ENCODE measurements at places on chromosomes 3 and 15.

GRCh38 chr3:21944251-21944650 lies 193.2 kb upstream of the ZNF385D start:
- DNase-seq = no peak

GRCh38 chr3:112519424-112520001 lies 20.2 kb upstream of the BTLA start:
- DNase-seq = no peak

- no peak for DNase-seq
These were observed 106.0 kb upstream of the MRPL3 start for GRCh38 chr3:131608741-131609140.

- no peak for DNase-seq
These were observed 84.5 kb downstream of the VGLL4 start for GRCh38 chr3:11558918-11559815.
